ENCODE measurements at places on chromosomes 7 and 10.

DNA sequence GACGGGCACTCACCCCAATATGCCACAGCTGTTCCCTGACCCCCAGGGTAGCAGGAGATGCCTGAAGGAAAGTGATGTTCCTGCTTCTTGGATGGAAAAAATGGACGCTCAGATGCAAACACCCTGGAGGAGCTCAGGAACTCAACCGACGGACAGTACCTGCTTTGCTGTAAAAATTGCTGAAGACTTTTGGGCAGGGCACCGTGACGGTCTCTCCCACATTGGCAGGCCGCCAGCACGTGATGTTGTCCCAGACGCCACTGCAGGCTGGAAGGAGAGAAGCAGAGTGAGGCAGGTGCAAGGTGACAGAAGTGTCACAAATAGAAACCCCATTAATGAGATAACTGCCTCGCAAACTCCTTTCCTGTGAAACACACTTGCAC lies 35.0 kb downstream of the VIPR2 start:
- no peak for DNase-seq

DNA sequence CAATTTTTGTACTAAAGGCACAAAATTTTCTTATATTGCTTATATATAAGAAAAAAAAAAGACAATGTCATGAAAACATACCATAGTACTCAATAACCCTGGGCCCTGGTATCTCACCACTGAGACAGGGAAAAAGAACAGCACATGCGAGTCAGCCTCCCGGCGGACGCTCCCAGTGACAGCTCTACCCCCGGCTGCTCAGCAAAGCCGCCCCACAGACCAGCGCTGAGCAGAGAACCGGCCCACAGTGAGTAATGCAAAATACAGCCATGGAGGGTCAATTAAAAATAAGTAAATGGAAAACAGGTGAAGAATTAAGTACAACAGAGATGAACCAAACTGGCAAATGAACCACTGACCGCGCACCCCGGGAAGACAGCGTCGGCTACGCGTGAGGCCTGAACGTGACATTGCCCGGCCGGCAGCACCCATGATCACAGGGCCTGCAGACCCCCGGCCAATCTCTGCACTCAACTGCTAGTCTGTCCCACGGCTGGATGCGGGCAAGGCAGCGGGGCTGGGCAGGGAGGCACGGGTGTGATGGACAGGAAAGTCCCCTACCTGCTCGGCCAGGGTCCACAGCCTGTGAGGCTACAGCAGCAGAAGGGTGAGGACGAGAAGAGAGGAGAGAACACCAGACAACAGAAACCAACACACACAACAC lies 175.9 kb downstream of the ZMYND11 start:
- DNase-seq, result no peak

DNA sequence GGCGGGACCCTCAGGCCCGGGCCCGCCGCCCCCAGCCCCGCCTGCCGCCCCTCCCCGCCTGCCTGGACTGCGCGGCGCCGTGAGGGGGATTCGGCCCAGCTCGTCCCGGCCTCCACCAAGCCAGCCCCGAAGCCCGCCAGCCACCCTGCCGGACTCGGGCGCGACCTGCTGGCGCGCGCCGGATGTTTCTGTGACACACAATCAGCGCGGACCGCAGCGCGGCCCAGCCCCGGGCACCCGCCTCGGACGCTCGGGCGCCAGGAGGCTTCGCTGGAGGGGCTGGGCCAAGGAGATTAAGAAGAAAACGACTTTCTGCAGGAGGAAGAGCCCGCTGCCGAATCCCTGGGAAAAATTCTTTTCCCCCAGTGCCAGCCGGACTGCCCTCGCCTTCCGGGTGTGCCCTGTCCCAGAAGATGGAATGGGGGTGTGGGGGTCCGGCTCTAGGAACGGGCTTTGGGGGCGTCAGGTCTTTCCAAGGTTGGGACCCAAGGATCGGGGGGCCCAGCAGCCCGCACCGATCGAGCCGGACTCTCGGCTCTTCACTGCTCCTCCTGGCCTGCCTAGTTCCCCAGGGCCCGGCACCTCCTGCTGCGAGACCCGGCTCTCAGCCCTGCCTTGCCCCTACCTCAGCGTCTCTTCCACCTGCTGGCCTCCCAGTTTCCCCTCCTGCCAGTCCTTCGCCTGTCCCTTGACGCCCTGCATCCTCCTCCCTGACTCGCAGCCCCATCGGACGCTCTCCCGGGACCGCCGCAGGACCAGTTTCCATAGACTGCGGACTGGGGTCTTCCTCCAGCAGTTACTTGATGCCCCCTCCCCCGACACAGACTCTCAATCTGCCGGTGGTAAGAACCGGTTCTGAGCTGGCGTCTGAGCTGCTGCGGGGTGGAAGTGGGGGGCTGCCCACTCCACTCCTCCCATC lies 82.7 kb downstream of the PAX2 start:
- peak; percentile 40 for DNase-seq

DNA sequence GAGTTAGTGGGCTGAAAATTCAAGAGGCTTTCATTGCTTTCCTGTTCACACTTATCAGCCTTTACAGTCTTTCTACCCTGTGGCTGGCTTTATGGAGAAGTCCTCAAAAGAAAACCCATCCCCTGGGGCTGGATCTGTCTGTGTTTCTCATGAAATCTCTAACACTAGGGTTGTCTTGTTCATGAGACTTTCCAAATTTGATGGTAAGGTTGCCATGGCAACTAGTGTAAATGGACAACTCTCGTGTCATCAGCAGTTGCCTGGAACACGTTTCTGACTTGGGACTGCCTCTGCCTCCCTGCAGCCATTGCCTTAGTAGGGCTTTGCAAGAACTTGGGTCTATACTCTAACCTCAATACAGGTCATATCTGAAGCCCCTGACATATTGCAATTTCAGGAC lies 35.8 kb upstream of the PLPP4 start:
- DNase-seq, result no peak

DNA sequence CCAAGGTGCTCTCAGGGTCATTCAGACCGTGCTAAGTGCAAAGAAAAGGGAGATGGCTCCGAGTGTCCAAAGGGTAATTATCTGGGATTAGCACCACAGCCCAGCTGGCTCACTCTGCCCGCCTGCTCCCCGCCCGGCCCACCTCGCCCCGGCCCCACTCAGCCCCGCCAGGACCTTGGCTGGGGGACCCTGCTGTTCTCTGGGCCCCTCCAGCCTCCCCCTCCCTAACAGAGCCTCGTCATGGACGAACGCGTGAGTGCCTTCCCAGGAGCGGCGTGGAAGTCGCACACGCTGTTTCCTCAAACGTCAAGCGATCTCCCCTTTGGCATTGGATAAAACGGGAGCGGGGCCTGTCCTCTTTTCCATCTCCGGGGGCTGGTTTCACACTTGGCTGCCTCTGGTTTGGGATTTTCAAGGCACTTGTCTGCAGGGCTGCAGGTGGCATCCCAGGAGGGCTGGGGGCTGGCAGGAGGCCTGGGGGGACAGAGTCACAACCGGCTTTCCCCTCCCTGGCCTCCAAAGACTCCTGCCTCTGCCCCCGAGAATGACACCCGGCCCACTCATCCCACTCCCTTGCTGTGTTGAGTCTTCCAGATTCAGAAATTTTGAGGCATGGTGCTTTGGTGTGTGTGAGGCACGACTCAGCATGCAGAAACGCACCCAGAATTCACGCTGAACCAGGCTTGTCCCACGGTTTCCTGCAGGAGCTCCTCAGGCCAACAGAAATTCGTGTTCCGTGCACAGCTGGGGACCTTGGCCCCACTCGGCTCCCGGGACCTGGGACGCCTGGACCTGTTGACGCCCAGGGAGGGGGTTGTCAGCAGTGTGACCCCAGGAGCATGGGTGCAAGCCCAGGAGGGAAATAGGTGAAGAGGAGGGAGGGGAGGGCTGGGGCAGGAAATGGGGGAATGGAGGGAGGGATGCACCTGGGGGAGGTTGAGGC lies 110.0 kb downstream of the PDGFA start:
- no peak for DNase-seq

DNA sequence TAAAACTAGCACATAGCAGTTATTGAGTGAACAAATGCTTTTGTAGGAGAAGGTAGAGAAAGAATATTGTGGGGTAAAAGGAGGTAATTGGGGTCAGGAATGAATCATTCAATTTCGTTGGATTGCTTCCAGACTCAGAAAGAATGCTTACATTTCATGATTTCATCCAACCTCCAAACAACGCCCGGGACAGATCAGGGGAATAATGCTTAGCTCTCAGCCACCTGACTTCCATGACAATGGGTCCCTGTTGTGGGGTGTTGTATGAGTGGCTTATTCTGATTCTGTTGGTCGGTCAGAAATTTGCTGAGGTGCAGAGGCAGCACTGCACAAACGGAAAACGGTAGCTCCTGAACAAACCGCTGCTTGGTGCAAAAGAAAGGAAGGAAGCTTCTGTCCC lies 24.0 kb upstream of the INPP5F start:
- DNase-seq, result no peak

GRCh38 chr10:93079663-93080349 lies 6.1 kb downstream of the CYP26A1 start:
- no peak for DNase-seq

DNA sequence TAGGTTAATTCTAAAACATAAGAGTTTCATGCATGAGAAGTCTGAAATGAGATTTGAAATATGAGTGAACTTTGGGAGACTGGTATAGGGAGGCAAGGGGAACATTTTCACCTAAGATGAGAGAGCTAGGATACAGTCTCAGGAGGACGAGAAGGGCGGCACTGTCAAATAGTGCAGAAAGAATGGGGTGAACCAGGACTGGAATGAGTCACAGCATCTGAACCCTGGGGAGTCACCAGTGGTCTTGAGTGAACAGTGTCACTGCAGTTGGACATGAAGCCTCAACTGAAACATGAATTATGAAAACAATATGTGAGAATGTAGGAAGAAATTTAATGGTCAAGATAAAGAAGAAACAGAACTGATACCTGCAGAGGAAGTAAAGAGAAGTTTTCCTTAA lies 33.8 kb downstream of the GNG11 start:
- no peak for DNase-seq

GRCh38 chr10:131994435-131994834 lies 12.7 kb upstream of the BNIP3 start:
- DNase-seq, result no peak

DNA sequence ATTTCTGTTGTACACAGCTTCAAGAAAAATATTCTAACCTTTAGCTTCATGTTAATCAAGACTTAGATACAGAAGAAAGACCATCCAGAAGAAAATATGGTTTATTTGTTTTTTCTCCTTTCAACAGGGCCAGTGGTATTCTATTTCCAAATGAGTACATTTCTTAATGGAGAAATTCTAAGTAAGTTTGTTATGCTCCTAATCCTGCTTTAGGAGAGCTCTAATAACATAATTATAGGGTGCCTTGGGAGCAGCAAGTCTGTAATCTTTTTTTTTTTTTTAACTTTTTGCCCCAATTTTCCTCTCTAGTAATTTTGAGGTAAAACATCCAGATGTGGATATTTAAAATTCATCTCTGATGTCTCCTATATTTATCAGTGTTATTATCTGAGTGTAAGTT lies 98.1 kb downstream of the ADD3 start:
- no peak for DNase-seq

GRCh38 chr10:29254123-29255046 lies 34.5 kb upstream of the LYZL1 start:
- peak; percentile 7 for DNase-seq

GRCh38 chr7:154817224-154817896 lies 185.6 kb downstream of the PAXIP1 start:
- DNase-seq, result no peak

DNA sequence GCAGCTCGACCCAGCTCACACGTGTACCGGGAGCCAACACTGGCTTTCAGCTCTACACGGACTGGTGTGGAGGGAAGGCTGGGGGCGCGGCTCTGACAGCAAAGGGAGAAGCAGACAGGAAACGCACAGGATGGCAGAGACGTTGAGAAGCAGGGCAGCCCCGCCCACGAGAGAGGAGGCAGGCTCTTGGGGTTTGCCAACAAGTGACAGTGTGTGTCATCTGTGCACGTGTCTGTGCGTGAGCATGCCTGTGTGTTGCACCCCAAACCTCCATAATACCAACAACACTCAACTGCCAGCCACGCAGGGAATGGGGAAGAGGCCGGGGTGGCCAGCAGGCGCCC lies 64.4 kb upstream of the PDGFA start:
- DNase-seq, result no peak

- no peak for DNase-seq
Observed at GRCh38 chr10:130043491-130043890, 67.1 kb downstream of the C10orf143 start.

DNA sequence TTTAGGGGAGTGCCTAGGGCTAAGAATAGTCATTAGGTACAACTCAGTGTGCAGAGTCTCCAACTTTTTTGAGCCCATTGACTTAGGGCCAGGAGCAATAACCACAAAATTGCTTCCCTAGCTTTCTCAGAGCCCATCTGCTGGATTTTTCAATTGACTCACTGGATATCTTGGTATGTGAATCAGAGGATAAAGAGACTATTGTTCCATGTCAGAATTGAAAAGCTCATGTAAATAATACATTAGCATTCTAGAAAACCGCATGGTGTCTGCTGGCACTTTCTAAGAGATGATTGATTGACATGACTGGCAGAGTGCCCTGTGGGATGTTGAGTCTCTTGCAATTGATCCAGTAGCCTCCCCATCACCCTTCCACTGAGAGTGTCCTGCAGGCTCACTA lies 246.2 kb downstream of the CCDC7 start:
- no peak for DNase-seq

Measured in NCI-H146 (cell line).